ENCODE measurements at places on chromosomes 16 and 17.

DNA sequence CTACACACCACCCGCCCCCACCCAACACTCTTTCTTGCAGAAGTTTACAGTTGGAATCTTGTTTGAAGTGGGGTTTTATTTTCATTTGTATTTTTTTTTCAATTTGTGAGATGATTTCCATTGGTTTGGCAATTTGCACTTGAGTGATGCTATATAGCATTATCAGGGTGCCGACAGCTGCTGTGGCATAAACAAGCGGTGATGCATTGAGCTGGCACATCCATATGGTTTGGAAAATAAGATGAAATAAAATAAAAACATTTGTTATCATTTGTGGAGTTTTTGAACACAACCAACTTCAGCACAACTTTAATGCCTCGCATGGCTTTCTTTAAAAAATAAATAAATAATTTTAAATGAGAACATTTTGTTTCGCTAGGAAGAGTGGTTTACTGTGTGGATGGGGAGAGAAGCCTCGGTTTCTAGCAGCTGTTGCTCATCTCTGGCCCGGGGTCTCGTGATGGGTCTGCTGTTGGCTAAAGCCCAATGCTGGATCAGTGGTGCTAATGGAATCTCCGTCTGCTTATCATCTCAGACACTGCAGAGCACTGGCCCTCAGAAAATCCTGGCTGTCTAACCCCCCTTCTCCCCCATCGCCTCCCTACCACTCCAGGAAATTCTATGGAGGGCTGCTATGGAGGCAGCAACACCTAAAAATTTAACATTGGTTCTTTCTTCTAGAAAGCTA is 192.3 kb upstream of the MAF start:
- DNase-seq, result no peak

- no peak for DNase-seq
Measured at GRCh38 chr16:83552228-83552627, 255.6 kb upstream of the HSBP1 start.

DNA sequence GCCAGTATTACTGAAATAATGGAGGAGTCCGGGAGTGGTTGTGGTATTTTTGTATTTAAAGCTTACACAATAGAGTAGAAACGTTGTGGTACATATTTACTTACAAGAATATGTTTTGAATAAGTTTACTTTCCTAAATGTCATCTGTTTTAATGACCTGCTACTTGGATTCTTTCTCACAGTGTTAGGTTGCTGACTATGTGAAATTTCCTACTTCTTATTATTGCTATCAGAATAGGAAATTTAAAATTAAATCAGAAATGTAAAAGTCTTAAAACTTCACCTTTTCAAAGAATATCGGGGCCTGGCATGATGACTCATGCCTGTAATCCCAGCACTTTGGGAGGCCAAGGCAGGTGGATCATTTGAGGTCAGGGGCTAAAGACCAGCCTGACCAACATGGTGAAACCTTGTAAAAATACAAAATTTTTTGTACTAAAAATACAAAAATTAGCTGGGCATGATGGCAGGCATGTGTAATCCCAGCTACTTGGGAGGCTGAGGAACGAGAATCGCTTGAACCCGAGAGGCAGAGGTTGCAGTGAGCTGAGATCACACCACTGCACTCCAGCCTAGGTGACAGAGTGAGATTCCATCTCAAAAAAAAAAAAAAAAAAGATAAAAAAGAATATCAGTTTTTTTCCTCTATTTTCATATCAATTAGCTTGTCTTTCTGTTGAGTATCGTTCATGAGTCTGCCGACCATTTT is 77.8 kb downstream of the VMP1 start:
- no peak for DNase-seq

DNA sequence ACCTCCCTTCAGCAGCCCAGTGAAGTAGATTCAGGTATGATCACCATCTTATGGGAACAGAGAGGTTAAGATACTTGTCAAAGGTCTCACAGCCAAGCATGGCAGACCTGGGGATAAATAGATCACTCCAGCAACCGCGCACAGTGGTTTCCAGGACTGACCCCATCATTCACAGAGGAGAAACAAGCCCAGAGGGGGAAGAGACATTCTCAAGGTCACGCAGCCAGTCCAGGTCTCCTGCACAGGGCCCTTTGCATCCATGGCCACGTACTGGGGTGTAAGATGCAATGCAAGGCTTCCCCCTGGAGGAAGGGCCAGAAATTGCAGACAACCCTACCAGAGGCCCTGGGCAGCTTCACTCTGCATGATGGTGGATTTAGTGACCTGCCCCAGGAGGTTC is 19.9 kb downstream of the TLE7 start:
- DNase-seq, result no peak

DNA sequence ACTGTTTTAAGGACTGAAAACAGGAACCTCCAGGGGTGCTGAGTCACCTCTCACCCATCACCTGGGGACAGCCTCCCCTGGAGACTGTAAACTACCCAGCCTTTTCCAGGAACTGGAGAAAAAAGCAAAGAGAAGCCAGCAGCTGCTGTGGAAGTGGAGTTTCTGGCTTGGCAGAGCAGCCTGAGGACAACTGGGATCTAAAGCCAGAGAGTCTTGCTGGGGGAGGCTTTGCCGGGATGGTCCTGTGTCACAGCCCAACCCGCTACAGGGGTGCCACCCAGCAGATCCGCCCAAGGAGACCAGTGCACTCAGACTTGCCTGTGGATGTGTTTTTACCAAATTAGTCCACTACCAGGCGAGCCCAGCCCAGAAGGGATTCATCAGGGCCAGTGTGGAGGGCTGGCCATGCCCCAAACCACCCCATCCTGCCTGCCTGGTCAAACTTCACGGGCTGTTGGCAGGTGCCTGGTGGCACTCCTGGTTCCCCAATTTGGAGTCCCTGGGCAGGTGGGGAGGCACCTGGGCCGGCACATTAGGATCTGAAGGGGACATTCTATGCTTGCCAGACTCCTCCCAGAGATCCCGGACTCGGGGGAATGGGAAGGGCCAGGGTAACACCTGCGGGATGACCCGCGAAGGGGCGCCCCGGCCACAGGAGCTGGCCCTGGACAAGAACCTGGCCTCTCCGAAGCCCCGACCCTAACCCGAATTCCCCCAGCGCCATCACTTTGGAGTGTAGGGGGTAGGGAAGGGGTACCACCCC is 771 bp downstream of the MSRB1 start:
- no peak for DNase-seq

GRCh38 chr17:43129671-43130010 is 4.5 kb upstream of the BRCA1 start:
- DNase-seq, result no peak

GRCh38 chr16:6160303-6160702 is 1062.7 kb upstream of the EEF2KMT start:
- no peak for DNase-seq

DNA sequence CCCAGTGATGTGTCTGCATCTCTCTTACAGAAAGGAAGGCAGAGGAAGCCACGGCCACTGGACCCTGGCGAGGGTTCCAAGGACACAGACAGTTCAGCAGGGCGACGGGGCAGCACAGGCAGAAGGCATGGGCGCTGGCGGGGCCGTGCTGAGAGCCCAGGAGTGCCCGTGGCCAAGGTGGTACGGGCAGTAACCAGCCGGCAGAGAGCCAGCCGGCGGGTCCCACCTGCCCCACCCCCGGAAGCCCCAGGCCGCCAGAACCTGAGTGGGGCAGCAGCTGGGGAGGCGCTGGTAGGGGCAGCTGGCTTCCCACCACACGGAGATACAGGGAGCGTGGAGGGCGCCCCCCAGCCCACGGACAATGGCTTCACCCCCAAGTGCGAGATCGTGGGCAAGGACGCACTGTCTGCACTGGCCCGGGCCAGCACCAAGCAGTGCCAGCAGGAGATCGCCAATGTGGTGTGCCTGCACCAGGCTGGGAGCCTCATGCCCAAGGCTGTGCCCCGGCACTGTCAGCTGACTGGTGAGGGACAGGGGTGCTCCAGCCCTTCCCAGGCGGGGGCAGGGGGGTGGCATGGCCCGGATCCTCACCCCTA is 7.8 kb downstream of the XYLT2 start:
- no peak for DNase-seq

GRCh38 chr16:84685210-84685609 is 14.6 kb upstream of the USP10 start:
- DNase-seq, result no peak

- peak; percentile 37 for DNase-seq
Measured at GRCh38 chr16:24255456-24256371, at the start of gene CACNG3. CACNG3 (plus strand) TSS chr16:24256335; CDS start chr16:24256755, 420 bp downstream.

GRCh38 chr17:38563362-38564253 is 42.1 kb downstream of the SRCIN1 start:
- peak; percentile 33 for DNase-seq

DNA sequence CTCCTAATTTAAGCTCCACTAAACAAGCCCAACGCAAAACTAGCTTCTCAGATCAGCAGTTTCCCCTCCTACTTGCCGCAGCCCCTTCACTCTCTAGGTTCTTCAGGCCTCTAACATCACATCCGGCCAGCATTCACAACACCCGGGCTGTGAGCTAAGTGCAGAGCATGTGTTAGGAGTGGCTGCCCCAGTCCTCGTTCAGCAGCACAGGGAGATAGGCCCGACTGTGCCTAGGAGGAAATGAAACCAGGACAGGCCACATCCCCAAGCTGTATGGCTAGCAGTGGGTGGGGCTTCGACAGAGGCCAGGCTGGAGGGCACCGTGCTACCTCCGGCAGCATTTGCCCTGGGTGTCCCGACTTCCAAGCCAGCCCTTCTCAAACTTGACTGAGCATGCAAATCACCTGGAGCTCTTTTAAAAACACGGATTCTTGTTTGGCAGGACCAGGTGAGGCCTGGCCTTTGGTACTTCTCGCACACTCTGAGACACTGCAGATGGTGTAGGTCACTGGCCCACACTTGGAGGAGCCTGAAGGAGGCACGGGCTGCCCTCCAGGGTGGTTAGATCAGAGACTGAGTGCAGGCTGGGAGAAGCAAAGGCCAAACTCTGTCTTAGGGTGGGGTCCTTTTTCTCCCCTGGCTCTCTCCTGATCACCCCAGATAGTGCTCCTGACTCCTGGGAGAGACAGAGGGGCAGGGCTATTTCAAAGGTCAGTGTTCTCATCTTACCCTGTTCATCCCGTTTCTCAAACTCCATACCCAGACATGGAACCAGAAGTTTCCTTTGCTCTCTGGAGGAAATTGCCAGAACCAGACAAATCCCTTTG is 202.0 kb downstream of the C16orf78 start:
- no peak for DNase-seq

GRCh38 chr17:29567554-29568330 is 759 bp upstream of the TP53I13 start:
- DNase-seq, result peak; percentile 79

DNA sequence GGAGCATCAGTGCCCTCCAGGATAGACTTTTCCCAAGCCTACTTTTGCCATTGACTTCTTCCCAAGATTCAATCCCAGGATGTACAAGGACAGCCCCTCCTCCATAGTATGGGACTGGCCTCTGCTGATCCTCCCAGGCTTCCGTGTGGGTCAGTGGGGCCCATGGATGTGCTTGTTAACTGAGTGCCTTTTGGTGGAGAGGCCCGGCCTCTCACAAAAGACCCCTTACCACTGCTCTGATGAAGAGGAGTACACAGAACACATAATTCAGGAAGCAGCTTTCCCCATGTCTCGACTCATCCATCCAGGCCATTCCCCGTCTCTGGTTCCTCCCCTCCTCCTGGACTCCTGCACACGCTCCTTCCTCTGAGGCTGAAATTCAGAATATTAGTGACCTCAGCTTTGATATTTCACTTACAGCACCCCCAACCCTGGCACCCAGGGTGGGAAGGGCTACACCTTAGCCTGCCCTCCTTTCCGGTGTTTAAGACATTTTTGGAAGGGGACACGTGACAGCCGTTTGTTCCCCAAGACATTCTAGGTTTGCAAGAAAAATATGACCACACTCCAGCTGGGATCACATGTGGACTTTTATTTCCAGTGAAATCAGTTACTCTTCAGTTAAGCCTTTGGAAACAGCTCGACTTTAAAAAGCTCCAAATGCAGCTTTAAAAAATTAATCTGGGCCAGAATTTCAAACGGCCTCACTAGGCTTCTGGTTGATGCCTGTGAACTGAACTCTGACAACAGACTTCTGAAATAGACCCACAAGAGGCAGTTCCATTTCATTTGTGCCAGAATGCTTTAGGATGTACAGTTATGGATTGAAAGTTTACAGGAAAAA is 9.7 kb upstream of the CYLD start:
- DNase-seq, result no peak

DNA sequence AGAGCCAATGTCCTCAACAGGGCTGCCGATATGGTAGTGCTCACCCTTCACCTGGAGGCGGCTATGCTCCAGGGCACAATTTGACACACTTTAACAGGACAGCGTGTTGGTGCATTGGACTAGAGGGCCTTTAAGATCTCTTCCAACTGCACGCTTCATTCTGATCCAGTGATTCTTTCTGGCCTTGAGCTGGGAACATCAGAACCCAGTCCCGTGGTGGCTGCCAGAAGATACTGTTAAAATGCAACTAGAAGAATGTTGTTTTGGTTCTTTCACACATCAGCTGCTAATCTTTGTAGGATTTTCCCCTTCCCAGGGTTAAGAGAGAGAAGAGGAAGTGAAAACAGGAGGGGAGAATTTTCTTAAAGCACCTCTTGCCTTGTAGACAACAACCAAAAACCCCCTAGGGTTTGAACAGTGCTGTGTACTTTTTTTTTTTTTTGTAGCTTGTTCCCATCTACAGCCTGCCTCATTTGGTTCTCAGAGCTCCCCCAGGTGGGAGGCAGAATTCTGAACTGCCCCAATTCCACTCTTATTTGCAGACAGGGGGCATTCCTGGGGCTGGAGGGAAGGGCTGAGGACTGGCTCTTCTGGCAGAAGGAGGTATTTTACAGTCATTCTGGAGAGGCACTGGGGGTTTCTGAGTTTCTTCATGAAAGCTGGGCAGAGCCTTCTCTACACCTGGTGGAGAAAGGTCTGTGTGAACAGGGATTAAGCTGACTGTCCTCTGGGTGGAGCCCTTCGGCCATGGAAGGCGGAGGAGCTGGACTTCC is 32.4 kb downstream of the SMARCE1 start:
- no peak for DNase-seq

- DNase-seq, result no peak
Measured at GRCh38 chr17:71302721-71303549, 817.9 kb upstream of the SOX9 start.

GRCh38 chr17:74130276-74130675 is 73.2 kb upstream of the RPL38 start:
- no peak for DNase-seq

DNA sequence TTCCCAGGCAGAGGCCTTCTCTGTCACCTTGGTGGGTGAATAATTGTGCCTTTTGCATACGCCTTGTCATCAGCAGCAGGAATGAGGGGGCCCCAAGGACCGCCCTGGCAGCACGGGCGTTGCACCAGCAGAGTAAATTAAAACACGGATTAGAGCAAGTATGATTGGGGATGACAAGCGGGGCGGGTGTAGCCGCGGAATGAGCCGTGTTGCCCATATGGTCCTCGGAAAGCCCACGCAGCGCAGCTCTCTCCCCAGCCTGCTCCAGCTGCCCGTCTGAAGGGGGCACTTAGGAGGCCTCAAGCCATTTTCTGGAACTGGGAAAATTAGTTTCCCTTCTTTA is 299.4 kb upstream of the IRX3 start:
- DNase-seq, result no peak

DNA sequence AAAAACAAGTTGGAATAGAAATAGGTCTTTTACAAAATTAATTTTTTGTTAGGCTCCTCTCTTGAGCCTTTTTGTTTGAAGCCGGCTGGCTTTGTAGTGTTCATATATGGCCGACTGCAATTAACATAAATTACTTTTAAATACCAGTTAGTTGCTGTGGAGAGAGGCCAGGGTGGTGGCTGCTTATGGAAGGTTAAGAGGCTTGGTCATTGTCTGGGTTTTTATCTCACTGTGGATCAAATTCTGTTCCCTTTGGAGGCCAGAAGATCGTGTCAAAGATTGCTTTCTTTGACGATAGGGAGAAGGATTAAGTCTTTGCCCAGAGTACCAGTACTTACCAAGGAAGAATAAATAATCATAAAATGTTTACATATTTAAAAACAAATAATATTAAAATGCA is 39.9 kb downstream of the MSI2 start:
- DNase-seq, result no peak

GRCh38 chr17:4420692-4421131 is 13.0 kb upstream of the SPNS3 start:
- DNase-seq, result peak; percentile 51
